ENCODE measurements at places on chromosomes 3 and 15. TPM values are rescaled to one million over a fixed set of nuclear protein-coding genes. Genes with fewer than 3 reads are reported as not detected.

- no peaks in the 10 kb centered on the region for H3K36me3 ChIP-seq
- no peak for DNase-seq
- H3K4me1 ChIP-seq: peaks cover 8% of the 10 kb centered on the region
- H3K27ac ChIP-seq: no peak overlapping the region
- H3K4me3 ChIP-seq: no peak overlapping the region
Observed at GRCh38 chr3:114052216-114052615, 4.1 kb downstream of the CCDC191 start.

- no peaks in the 10 kb centered on the region for H3K36me3 ChIP-seq
- DNase-seq: no peak
- H3K27ac ChIP-seq: no peak overlapping the region
- no peaks in the 10 kb centered on the region for H3K27me3 ChIP-seq
- H3K4me3 ChIP-seq: no peak overlapping the region
- H3K4me1 ChIP-seq: peaks cover 3% of the 10 kb centered on the region
Observed at GRCh38 chr15:52146261-52146660, 33.7 kb upstream of the BCL2L10 start.

The CCRL2 gene
- total RNA-seq: not detected

- no peak overlapping the region for H3K4me3 ChIP-seq
- peak; percentile 49 for DNase-seq
- no peaks in the 10 kb centered on the region for H3K27me3 ChIP-seq
- H3K27ac ChIP-seq: peak overlapping the region; percentile 25
- H3K36me3 ChIP-seq: no peaks in the 10 kb centered on the region
- H3K4me1 ChIP-seq: peaks cover 72% of the 10 kb centered on the region
Observed at GRCh38 chr3:111735243-111735758, 123.8 kb upstream of the PHLDB2 start.

- H3K4me3 ChIP-seq: no peak overlapping the region
- no peaks in the 10 kb centered on the region for H3K27me3 ChIP-seq
- H3K36me3 ChIP-seq: no peaks in the 10 kb centered on the region
- no peak for DNase-seq
Observed at GRCh38 chr3:85726241-85726640, 767.5 kb downstream of the CADM2 start.

The SLC2A2 gene
- total RNA-seq: 8.2 TPM

- H3K36me3 ChIP-seq: no peaks in the 10 kb centered on the region
- DNase-seq: no peak
- no peak overlapping the region for H3K4me3 ChIP-seq
- H3K27ac ChIP-seq: no peak overlapping the region
Observed at GRCh38 chr3:59749291-59749690, 699.5 kb upstream of the CFAP20DC start.

GRCh38 chr15:41557673-41558399 lies 1.2 kb upstream of the TYRO3 start:
- H3K36me3 ChIP-seq: no peaks in the 10 kb centered on the region
- H3K27me3 ChIP-seq: no peaks in the 10 kb centered on the region
- no peak overlapping the region for H3K27ac ChIP-seq
- peaks cover 25% of the 10 kb centered on the region for H3K4me1 ChIP-seq
- peak; percentile 78 for DNase-seq

The BNC1 gene
- not detected for total RNA-seq

The FBXL22 gene
- not detected for total RNA-seq

The GMNC gene
- total RNA-seq: 1.3 TPM

DNA sequence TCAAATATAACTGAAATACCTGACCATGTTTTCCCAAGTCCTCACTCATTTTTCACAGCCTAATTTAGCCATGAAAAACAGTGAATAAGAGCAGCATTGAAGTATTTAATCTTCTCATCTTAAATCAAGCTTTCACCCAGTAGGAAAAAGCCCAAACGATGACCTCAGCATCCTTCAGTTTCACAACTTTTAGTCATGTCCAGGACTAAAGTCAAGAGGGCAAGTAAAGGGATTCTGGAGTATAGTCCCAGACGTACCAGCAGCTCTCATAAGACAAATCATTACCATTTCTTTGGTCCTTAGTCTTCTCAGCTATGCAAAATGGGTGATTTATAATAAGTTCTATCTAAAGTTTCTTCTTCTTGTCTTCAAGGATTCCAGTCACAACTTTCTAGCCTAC lies 237.3 kb downstream of the IL5RA start:
- no peaks in the 10 kb centered on the region for H3K27me3 ChIP-seq
- no peak overlapping the region for H3K4me3 ChIP-seq
- H3K27ac ChIP-seq: no peak overlapping the region
- no peak for DNase-seq
- H3K36me3 ChIP-seq: no peaks in the 10 kb centered on the region
- H3K4me1 ChIP-seq: no peaks in the 10 kb centered on the region

DNA sequence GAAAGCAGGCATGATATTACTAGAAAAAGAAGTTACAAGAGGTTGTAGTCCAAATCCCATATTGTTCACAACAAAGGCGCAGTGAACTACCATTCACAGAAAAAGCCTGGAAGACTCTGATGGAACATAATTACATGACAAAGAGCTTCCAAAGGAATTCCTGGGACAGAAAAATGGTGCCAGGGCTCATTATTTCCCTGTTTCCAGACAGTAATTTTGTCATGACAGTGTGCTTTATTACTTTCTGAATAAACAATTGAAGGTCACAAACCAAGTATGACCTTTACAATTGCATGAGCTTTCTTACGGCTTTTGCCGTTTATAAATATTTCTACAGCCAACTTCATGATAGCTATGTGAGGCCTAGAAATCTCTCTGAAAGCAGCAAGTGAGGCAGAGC lies 61.0 kb downstream of the CYFIP1 start:
- no peaks in the 10 kb centered on the region for H3K4me1 ChIP-seq
- no peak overlapping the region for H3K4me3 ChIP-seq
- peaks cover 30% of the 10 kb centered on the region for H3K36me3 ChIP-seq
- DNase-seq: no peak
- H3K27me3 ChIP-seq: no peaks in the 10 kb centered on the region

DNA sequence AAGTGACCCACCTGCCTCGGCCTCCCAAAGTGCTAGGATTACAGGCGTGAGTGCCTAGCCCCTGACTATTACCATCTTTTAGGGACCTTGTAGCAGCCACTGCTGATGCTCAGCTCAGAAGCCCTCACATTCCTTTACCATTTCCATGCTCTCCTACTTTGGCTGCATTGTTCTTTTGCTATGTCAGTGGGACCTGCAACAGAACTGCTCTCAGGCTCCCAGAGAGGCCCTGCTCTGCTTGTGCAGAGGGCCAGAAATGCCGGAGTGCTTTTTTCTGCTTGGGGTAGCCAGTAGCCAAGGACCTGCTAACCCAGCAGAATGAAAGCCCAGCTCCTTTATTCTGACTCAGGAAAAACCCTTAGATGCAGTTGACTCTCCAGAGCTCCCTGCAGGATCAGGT lies 18.3 kb upstream of the PROK2 start:
- H3K4me3 ChIP-seq: no peak overlapping the region
- no peaks in the 10 kb centered on the region for H3K36me3 ChIP-seq
- no peaks in the 10 kb centered on the region for H3K27me3 ChIP-seq
- no peak overlapping the region for H3K27ac ChIP-seq
- no peaks in the 10 kb centered on the region for H3K4me1 ChIP-seq
- no peak for DNase-seq

Data from body of pancreas (tissue), 4 donors.